HCEC 1CT (cell line): ENCODE measurements at places on chromosomes 6 and 20.
A peak's percentile ranks its signal among the peaks of the same experiment; 100 is the strongest.

DNA sequence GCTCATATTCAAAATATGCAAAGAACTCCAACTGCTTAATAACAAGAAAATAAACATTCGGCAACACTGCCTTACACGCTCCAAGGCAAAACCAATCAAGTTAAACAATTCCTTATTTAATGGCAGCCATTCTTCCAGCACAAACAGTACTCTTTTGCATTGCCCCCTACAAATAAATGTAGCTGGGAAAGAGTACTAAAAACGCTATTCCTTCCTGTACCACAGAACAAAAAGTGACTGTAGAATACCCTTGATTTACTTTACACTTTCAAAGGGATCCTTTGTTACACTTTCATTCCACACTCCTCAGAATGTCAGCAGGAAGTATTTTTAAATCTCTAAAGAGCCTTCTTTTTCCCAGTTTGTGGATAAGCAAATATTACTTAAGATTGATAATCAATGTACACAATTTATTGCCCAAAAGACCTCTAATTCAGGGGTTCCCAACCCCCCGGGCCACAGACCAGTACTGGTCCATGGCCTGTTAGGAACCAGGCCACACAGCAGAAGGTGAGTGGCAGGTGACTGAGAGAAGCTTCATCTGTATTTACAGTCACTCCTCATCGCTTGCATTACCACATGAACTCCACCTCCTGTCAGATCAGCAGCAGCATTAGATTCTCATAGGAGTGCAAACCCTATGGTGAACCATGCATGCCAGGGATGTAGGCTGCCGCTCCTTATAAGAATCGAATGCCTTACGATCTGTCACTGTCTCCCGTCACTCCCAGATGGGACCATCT lies 51.6 kb downstream of the MBOAT1 start:
- no peak for DNase-seq

GRCh38 chr20:667351-668034 lies 8.1 kb downstream of the SCRT2 start:
- DNase-seq = peak; percentile 47

DNA sequence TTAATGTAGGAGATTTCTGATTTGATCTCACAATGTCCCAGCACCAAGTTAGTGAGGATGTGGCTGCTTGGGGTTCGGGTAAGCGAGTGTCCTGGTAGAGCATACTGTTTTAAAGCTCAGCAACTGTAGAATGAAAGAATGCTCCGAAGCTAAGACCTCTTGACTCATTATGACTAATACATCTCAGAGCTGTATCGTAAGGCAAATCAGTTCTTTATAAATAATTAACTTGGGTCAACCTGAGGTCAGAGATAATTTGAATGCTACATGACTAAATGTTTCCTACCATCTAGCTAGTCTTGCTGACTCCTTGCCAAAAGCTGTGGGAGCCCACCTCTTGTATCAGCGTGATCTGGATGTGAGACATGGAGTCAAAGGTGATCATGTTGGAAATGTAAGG lies 128.8 kb upstream of the PDE7B start:
- peak; percentile 95 for DNase-seq

- DNase-seq = no peak
These were observed 17.1 kb downstream of the RIPOR2 start for GRCh38 chr6:24918641-24919055.

GRCh38 chr20:1627200-1627550 lies 7.4 kb upstream of the SIRPB1 start:
- no peak for DNase-seq

GRCh38 chr6:67839818-67840217 lies 795.3 kb upstream of the ADGRB3 start:
- no peak for DNase-seq

DNA sequence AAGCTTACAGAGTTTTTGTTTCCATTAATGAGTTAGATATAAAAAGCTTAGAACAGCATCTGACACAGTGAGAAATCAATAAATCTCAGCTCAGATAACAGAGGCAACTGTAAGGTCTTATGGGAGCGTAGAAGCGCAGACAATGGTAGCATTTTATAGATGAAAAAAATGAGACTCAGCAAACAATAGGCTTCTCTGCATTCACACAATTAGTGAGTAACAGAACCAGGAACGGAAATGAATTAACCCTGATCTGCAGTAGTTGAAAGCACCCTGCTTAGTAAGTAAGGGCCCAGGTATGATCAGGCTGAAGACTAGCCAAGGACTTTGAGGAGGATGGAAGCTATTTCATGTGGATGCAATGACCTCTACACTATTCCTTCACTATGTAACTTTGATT lies 147.2 kb upstream of the EYA4 start:
- no peak for DNase-seq

DNA sequence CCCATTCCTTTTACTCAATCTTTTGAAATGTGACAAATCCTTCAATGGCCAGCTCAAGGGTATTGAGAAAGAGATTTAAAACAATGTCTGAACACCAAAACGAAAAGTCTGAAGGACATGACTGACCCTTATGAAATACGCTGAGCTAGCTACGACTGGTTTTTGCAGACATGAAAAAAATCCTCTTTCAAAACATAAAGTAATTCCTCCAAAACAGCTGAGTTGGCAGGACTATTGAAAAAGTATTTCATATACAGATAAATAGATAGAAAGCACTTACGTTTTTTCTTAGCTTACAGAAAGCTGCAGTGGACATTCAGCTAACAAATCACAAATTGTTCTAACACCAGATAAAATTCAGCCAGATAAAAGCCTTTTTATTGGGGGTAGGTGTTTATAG lies 702.7 kb upstream of the AGPAT4 start:
- no peak for DNase-seq

DNA sequence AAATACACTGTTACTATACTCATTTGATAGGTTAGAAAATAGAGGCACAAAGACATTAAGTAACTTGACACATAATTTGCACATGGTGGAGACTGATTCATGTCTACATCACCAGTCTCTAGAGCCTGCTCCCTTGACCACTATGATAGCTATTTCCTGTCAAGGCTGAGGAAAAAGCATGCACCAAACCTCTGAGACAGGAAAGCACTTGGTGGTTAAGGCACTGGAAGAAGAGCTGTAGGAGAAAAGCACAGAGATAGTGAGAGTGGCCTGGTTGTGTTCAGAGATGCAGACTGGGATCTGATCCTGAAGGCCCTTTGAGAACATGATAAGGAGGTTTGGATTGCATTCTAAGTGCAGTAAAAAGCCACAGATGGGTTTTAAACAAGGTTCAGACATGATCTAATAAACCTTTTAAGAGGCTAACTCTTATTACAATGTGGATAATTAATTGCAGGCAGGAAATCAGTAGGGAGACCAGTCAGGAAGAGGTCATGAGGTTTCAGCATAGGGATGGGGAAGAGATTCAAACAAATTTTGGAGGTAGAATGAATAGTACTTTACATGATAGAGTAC lies 168.9 kb downstream of the PHF3 start:
- DNase-seq = peak; percentile 98

- DNase-seq = no peak
These were observed 12.3 kb downstream of the TAF11 start for GRCh38 chr6:34875292-34876213.

- no peak for DNase-seq
These were observed 266.8 kb downstream of the CD83 start for GRCh38 chr6:14384175-14384949.

- DNase-seq = no peak
These were observed 251.1 kb upstream of the SOX4 start for GRCh38 chr6:21342501-21342900.

DNA sequence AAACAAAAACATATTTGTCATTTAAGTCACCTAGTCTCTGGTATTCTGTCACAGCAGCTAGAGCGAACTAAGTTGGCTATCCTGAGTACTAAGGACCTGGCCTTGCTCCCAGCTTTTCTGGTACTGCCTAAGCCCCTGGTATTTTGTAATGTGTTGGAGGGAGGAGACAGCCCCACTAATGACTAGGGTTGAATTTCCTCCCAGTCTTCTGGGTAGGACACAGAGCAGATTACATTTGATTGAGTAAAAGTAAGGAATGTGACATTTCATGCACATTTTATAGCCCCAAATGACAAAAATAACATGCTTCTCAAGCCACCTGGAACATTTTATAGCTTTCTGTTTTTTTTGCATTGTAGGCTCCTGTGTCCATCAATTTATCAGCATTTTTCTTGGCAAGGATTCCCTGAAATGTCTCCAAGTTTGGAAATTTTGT lies 47.9 kb upstream of the DDR1 start:
- DNase-seq = peak; percentile 34

DNA sequence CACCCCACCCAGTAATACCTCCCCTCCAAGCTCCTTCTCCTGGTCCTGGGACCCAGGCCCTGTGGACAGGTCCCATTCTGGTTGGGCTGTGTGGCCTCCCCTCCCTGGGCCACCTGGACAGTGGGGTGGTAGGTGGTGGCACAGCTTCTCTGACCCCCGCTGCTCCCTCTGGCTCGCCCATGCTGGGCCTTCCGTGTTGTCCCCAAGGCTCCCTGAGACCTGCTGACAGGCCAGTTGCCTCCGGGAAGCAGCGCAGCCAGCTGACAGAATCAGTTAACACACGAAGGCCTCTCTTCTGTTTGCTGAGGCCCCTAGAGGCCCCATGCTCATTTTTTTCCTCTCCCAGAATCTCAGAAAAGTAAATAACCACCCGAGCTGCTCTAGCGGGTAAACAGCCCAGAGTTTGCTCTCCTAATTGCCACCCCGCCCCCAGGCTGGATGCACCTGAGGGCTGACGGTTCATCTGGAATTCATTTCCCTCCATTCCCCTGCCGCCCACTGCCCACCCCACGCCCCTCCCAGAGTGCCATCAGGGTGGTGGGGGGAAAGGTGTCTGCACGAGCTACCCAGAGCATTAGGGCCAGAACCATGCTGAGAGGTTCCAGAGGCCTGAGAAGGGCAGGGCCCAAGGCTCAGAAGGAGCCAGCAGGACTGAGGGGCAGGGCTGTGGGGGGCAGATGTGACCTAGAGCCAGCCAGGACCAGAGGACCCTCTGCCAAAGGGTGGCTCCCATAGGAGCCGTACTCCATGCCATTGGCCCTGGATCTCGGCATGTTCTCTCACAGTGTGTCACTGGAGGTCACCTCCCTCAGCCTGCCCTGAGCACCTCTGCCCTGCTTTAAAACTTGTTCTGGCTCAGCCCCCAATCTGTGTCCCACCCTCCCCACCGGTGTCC lies 157.5 kb downstream of the GRM4 start:
- DNase-seq = no peak

- DNase-seq = no peak
These were observed 54.9 kb upstream of the TRAF3IP2 start for GRCh38 chr6:111660531-111660930.

- peak; percentile 6 for DNase-seq
These were observed 46.8 kb downstream of the CD24 start for GRCh38 chr6:106927531-106928398.

GRCh38 chr6:15132854-15133670 lies 112.8 kb upstream of the JARID2 start:
- peak; percentile 95 for DNase-seq

- no peak for DNase-seq
These were observed 332.0 kb downstream of the HAO1 start for GRCh38 chr20:7608250-7608649.

GRCh38 chr6:152268846-152269442 lies 368.2 kb downstream of the SYNE1 start:
- DNase-seq = peak; percentile 15

DNA sequence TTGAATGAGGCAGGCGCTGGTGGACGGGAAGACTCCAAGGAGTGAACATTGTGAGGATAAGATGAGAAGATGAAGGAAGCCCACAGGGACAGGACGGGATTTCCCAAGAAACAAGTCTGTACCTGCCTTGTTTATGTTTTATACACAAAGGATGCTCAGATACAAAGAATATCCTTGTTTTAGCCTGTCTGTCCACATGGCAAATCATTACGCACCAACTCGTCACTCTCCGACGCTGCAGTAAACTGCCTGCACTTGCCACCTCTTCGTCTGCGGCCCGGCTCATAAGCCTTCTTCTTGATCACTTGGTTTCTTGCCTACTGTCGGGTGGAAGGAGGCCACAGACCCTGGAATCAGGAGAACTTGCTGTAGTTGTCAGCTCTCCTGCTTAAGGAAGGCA lies 85.4 kb downstream of the CD83 start:
- DNase-seq = no peak

DNA sequence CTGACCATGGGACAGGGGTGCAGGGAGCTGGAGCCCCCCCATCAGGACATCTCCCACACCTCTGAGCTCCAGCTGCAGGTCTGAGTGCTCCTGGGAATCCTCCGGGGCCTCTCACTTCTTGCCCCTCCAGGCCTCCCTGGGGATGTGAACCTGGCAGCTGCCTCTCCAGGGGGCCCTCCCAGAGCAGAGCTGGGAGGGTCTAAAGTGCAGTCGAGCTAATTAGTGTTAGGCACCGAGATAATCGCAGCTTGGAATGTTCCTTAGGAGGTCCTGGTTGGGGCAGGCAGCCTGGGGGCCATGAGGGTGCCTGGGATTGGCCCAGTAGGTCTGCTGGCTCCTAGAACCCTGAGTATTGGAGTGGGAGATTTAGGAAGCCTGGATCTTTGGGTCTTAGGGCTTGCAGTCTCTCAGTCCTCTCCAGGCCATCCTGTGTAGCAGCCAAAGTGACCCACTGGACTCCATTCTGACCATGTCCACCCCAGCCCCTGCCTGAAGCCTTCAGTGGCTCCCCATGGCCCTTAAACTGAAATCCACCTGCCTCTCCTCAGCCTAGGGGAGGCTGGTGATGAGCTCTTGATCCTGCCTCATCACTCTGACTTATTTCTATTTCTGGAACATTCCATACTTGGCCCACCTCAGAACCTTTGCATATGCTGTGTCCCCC lies 26.0 kb downstream of the CEBPB start:
- DNase-seq = no peak

DNA sequence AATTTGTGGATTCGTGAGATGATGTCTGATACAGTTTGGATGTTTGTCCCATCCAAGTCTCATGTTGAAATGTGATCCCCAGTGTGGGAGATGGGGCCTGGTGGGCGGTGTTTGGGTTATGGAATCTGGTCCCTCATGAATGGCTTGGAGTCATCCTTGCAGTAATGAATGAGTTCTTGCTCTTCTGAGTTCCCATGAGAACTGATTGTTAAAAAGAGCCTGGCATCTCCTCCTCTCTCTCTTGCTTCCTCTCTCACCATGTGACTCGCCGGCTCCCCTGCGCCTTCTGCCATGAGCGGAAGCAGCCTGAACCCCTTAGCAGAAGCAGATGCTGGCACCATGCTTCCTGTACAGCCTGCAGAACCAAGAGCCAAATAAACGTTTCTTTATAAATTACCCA lies 30.5 kb upstream of the RPP40 start:
- no peak for DNase-seq

GRCh38 chr6:52995913-52996645 lies 995 bp upstream of the GSTA4 start:
- peak; percentile 87 for DNase-seq

DNA sequence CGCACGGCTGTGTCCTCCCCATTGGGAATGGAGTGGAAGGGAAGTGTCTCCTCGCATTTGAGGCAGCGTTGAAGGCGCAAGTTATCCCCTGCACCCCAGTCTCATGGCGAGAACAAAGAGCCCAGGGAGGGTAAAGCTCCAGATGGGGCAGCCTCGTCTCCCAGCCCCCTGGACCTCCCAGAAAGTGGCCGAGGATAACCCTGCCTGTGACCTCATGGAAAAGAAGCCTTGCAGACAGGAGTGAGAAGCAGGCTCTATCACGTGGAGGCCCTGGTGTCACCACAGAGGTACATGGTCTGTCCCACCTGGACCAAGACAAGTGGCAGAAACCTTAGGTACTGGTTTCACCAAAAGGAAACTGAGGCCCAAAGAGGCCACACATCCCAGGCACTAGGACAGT lies 134.8 kb upstream of the RPS6KA2 start:
- no peak for DNase-seq

- no peak for DNase-seq
These were observed 6.9 kb downstream of the VGLL2 start for GRCh38 chr6:117272032-117272866.

GRCh38 chr6:22298475-22298890 lies 1.6 kb upstream of the PRL start:
- DNase-seq = no peak
